ENCODE measurements at places on chromosomes 2 and 18.

DNA sequence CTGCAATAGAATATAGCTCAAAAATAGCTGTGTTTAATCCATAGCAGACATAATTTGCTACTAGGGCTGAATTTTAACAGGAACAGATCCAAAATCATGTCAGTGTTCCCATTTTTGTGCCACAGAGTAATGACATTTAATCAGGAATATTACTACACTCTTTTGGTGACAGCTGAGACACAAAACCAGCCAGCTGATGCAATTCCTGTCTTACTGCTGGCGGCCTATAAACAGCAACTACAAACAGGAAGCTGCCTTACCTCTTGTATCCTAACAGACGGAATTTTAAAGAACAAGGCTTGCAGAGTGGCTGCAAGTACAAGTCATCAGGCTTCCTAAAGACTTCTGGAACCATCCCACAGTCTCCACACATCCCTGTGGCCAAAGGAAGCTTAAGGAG is 218.1 kb downstream of the ZNF521 start:
- DNase-seq = no peak

GRCh38 chr2:54885891-54886290 is 162.4 kb downstream of the EML6 start:
- no peak for DNase-seq

DNA sequence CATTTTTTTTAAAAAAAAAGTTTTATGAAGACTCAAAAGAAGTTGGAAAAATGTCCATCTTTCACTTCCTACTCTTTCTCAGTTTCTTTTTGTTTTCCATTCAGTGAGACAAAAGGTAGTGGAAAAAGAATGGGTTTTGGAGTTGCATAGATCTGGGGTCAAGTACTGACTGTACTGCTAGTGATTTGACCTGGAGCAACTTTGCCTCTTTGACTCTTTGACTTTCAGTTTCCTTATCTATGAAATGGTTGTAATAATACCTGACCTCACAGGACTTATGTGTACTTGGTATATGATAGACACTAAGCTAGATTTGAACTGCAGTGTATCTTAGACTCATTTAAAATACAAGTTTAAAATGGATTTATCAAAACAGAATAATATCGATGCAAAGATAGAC is 3.5 kb upstream of the KCNE4 start:
- DNase-seq = no peak

GRCh38 chr2:181679544-181679979 is 755 bp downstream of the NEUROD1 start:
- no peak for DNase-seq

Measured in HS-27A (cell line).